A673 (cell line): ENCODE measurements at places on chromosomes 1 and 21. TPM values are rescaled to one million over a fixed set of nuclear protein-coding genes. Genes with fewer than 3 reads are reported as not detected.

GRCh38 chr1:90831910-90832309 is 114.8 kb upstream of the BARHL2 start:
- H3K4me3 ChIP-seq: no peak overlapping the region
- H3K27me3 ChIP-seq: peaks cover 14% of the 10 kb centered on the region
- no peaks in the 10 kb centered on the region for H3K36me3 ChIP-seq

- H3K27me3 ChIP-seq: peaks cover 18% of the 10 kb centered on the region
- H3K36me3 ChIP-seq: no peaks in the 10 kb centered on the region
- DNase-seq: peak; percentile 78
- no peak overlapping the region for H3K27ac ChIP-seq
- H3K4me3 ChIP-seq: no peak overlapping the region
Observed at GRCh38 chr1:207997486-207998268, 86.8 kb upstream of the CD34 start.

DNA sequence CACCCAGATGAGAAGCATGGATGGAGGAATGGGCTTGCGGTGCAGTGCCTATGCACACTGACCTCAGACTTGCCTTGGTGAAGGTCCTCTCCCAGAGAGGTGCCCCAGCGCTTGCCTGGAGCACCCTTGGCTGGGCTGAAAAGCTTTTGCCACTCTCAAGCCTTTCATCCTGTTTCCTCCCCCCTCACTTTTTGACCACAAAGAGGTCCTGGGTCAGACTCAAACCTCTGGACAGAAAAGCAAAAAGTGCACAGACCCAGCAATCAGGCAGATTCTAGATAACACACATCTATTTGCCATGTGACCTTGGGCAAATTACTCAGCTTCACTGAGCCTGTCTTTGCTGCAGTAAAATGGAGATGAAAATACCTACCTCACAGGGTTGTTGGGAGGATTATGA is 7.3 kb downstream of the TMEM35B start:
- peaks cover 1% of the 10 kb centered on the region for H3K4me1 ChIP-seq
- no peaks in the 10 kb centered on the region for H3K27me3 ChIP-seq
- no peak overlapping the region for H3K4me3 ChIP-seq
- no peak for DNase-seq

DNA sequence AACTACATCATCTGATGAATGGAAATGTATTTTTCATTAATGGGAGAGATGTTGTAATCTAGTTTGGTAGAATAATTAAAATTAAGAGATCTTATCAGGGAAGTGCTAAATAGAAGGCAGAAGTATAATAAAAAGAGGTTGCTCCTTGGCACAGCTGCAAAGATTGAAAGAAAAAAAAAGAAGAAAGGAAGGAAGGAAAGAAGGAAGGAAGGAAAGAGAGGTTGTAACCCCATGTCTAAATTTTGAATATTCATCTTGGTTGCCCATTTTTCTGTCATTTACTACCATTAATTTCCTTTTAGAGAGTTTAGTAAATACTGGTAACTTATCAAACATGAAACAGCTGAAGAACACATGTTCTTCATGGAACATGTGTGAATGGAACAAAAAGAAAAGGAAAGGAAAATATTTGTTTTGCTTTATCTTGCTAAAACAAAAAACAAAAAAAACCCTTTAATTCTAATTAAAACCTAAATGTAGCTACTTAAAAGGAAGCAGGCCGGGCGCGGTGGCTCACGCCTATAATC is 10.5 kb upstream of the MDM4 start:
- peaks cover 24% of the 10 kb centered on the region for H3K4me1 ChIP-seq
- H3K4me3 ChIP-seq: peak overlapping the region; percentile 59
- no peaks in the 10 kb centered on the region for H3K36me3 ChIP-seq
- H3K27me3 ChIP-seq: no peaks in the 10 kb centered on the region
- peak overlapping the region; percentile 47 for H3K27ac ChIP-seq

DNA sequence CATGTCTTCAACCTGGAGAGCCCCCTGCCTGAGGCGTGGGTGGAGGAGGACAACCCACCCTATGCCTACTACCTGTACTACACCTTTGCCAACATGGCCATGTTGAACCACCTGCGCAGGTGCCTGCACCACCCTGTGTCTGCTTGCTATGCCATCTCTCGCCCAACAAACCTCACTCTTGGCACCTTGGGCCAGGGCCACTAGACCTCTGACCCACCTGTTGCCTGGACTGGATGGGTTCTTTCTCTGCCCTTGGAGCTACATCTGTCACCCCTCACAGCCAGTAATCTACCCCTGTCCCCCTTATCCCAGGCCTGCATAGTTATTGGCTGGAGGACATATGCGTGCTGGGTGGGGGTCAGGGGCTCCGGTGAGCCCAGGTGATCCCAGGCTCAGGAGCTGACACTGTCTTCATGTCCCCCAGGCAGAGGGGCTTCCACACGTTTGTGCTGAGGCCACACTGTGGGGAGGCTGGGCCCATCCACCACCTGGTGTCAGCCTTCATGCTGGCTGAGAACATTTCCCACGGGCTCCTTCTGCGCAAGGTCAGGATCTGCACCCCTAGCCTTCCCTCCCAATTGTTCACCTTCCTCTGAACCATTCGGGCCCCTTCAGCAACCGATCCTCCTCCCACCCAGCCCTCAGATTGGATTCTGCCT is 9.9 kb downstream of the AMPD2 start:
- peaks cover 49% of the 10 kb centered on the region for H3K36me3 ChIP-seq
- no peaks in the 10 kb centered on the region for H3K27me3 ChIP-seq
- H3K4me1 ChIP-seq: peaks cover 18% of the 10 kb centered on the region

DNA sequence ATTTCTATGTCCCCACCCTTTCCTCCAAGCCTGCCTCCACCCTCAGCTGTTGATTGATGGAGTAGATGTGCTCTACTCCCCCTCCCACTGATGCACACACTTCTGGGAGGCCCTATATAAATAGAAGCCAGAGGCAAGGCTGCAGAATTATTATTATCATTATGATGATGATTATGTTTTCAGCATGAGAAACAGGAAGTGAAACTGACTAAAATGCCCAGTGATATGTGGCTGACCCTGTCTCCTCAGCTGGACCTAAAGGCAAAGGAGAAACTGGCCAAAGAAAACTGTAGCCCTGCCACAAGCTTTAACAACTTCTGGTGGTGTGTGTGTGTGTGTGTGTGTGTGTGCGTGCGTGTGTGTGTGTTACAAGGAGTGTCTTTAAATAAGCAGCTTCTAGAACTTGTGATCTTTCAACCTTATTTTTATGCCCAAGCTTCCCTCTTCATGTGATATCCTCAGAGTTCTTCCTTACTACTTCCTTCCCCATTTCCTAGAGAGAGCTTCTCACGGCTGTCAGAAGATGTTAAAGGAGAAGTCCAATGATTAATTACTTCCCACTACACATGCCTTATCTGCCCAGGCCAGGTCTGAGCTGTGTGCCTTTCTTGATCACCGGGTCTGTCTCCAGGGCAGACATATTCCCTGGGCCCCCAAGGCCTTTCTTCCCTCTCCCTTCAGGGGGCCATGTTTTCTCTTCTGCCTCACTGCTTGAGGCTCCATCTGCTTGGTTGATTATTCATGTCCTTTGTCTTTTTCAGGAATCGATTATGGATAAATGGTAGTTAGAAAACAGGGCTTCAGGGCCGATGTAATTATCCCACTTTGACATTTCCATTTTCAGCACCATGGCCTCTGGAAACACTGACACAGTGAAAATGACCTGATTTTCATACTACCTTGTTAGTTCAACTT is 11.6 kb upstream of the MAPKAPK2 start:
- H3K27ac ChIP-seq: no peak overlapping the region
- H3K4me1 ChIP-seq: no peaks in the 10 kb centered on the region
- H3K4me3 ChIP-seq: no peak overlapping the region
- no peaks in the 10 kb centered on the region for H3K27me3 ChIP-seq
- no peak for DNase-seq
- H3K36me3 ChIP-seq: no peaks in the 10 kb centered on the region

DNA sequence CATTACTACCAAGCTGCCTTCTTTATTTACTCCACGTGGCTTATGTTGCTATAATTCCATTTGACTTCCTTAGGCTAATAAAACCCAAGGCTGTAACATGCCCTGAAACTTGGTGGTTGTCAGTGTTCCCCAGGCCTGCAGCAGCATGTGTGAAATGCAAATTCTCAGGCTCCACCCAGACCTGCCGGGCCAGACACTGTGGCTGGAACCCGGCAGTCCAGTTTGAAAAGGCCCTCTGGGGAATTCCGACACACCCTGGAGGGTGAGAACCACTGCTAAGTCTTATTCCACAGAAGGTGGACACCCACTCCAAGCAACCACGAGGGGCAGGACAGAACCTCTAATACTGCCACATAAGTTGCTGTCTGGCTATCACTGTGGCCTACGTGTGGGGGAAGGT is 41.4 kb downstream of the URB1 start:
- peaks cover 95% of the 10 kb centered on the region for H3K36me3 ChIP-seq
- H3K4me1 ChIP-seq: no peaks in the 10 kb centered on the region
- no peak overlapping the region for H3K27ac ChIP-seq
- no peak for DNase-seq
- no peak overlapping the region for H3K4me3 ChIP-seq

GRCh38 chr1:3919706-3920105 is 19.6 kb upstream of the C1orf174 start:
- no peak overlapping the region for H3K27ac ChIP-seq
- H3K27me3 ChIP-seq: peaks cover 15% of the 10 kb centered on the region
- no peaks in the 10 kb centered on the region for H3K4me1 ChIP-seq
- no peak overlapping the region for H3K4me3 ChIP-seq
- H3K36me3 ChIP-seq: no peaks in the 10 kb centered on the region

GRCh38 chr1:161199506-161200139 is 769 bp upstream of the ADAMTS4 start:
- peaks cover 51% of the 10 kb centered on the region for H3K4me1 ChIP-seq
- peak overlapping the region; percentile 57 for H3K4me3 ChIP-seq
- H3K36me3 ChIP-seq: peaks cover 28% of the 10 kb centered on the region
- H3K27me3 ChIP-seq: no peaks in the 10 kb centered on the region
- peak; percentile 76 for DNase-seq

DNA sequence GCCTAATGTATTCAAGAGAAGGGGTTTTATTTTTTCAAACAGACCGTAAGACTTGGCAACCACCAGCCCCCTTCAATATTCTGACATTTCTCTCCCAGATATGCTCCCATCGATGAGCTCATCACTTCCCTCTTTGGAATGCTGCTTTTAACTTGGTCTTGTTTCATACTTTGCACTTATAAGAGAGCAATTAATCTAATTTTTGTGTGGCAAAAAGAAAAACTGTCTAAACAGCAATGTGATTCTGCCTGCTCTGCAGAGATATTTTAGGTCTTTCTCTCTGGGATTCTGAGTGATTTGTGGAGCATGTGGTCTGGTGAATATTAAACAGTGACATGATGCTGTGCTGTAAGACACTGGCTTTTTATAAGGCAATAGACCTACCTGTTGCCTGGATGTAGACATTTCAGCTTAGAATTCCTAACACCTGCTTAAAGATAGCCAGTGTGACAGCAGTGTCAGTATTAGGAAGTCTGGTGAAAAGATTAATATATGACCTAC is 284.8 kb downstream of the BACH1 start:
- H3K4me3 ChIP-seq: no peak overlapping the region
- H3K27me3 ChIP-seq: no peaks in the 10 kb centered on the region
- H3K27ac ChIP-seq: no peak overlapping the region
- H3K36me3 ChIP-seq: no peaks in the 10 kb centered on the region
- peaks cover 9% of the 10 kb centered on the region for H3K4me1 ChIP-seq

DNA sequence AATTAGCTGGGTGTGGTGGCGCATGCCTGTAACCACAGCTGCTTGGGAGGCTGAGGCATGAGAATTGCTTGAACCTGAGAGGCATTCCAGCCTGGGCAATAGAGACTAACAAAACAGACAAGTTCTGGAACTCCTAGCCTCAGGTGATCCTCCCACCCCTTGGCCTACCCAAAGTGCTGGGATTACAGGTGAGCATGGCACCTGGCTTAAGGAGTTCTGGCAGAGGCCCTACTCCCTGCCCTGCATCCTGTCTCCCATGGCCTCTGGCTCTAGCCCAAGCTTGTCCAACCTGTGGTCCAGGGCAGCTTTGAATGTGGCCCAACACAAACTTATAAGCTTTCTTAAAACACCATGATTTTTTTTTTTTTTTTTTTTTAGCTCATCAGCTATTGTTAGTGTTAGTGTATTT is 20.4 kb downstream of the TOMM20 start:
- H3K36me3 ChIP-seq: peaks cover 17% of the 10 kb centered on the region
- no peak overlapping the region for H3K27ac ChIP-seq
- no peak overlapping the region for H3K4me3 ChIP-seq

DNA sequence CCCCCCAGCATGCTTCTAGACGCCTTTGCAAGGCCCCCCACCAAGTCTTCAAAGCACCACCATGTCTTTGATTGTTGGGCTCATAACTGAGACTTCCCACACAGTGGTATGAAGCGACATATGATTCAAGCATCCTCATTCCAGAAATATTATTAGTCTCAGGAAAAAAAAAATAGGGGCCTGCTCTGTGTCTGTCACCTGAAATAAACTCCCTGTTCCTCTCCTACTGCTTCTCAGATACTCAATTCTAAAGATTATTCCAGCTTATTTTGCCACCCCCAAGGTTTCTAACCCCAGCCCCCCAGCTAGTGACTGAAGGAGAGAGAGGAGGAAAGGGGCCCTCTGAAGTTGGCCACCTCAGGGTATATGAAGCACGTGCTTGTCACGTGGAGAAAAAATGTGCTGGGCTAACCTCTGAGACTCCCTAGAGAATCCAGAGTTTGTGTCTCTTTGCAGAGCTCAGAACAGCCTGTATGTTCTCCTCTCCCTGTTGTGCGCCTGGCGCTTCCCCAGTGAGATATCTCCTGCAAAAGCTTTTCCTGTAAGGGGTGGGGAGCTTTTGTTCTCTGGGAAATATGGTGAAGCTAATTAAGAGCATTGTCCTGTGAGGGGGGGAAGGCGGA is 35.9 kb upstream of the RASAL2 start:
- no peak overlapping the region for H3K4me3 ChIP-seq
- H3K4me1 ChIP-seq: peaks cover 34% of the 10 kb centered on the region
- peak; percentile 71 for DNase-seq
- no peaks in the 10 kb centered on the region for H3K36me3 ChIP-seq

GRCh38 chr1:25647863-25648262 is 31.3 kb downstream of the MAN1C1 start:
- no peak overlapping the region for H3K27ac ChIP-seq
- no peak for DNase-seq
- no peaks in the 10 kb centered on the region for H3K4me1 ChIP-seq
- H3K4me3 ChIP-seq: no peak overlapping the region
- no peaks in the 10 kb centered on the region for H3K27me3 ChIP-seq

Gene CENPL
- total RNA-seq: 34.3 and 35.7 TPM in 2 replicates

Gene TTC22
- not detected in 2 replicates for total RNA-seq

Gene CEP104
- total RNA-seq: 47.9 and 50.8 TPM in 2 replicates

Gene DENND2C
- 1.9 and 2.5 TPM in 2 replicates for total RNA-seq

Gene TNFSF4
- total RNA-seq: 0.20 and 0.21 TPM in 2 replicates

Gene IL19
- not detected in 2 replicates for total RNA-seq
